ENCODE measurements at places on chromosomes 6 and 20. TPM values are rescaled to one million over a fixed set of nuclear protein-coding genes. Genes with fewer than 3 reads are reported as not detected.
A peak's percentile ranks its signal among the peaks of the same experiment; 100 is the strongest.

GRCh38 chr20:8524101-8525016, 392.3 kb downstream of the PLCB1 start:
- no peak for DNase-seq

- no peak for DNase-seq
Observed at GRCh38 chr6:47897247-47897646, 115.4 kb downstream of the OPN5 start.

GRCh38 chr6:134098276-134098675, 45.9 kb upstream of the SLC2A12 start:
- no peak for DNase-seq

DNA sequence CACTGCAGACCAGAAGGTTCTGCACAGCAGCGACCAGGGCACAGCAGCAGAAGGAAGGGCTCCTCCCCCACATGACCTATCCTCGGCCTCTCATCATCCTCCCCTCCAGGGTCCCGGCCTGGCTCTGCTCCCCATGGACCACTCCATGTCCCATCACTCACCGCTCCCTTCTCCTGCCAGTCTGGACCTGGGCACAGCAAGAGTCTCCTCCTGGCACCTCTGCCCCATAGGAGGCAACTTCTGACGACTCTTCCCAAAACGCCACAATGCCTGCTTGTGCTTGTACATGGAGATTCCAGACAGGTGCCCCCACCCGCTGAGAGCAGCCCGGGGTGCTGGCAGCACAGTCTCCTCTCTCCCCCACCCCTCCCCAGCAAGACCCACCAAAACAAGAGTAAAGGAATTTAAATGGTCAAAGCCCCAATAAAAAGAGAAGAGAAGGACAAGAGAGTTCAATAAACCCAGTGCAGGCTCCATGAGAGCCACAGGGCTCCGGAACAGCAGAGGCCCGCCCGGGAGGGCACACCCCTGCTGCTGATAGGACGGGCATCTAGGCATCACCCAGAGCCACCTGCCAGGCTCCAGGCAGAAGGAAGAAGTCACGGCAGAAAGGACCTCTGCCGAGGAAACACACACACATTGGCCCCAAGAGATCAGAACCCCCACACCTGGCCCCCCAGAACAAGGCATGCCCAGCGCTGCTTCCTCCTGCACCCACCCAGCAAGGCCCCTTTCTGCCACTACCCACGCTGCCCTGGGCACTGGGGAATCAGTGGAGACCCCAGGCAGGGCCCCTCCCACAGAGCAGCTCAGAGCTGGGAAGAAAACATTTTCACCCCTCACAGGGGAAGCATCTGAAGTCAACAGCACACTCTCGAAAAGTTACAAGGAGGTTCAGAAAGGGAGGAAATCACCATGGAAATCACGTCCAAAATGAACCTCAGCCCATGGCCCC, 15.2 kb downstream of the TAF4 start:
- DNase-seq, result peak; percentile 71

GRCh38 chr6:75281653-75282052, 2.9 kb downstream of the TMEM30A start:
- DNase-seq, result no peak

GRCh38 chr6:100946021-100946540, 65.0 kb upstream of the ASCC3 start:
- no peak for DNase-seq

GRCh38 chr20:56469077-56469449, 636 bp downstream of the RTF2 start:
- no peak for DNase-seq

GRCh38 chr6:37477656-37478435, 21.8 kb downstream of the CCDC167 start:
- no peak for DNase-seq

DNA sequence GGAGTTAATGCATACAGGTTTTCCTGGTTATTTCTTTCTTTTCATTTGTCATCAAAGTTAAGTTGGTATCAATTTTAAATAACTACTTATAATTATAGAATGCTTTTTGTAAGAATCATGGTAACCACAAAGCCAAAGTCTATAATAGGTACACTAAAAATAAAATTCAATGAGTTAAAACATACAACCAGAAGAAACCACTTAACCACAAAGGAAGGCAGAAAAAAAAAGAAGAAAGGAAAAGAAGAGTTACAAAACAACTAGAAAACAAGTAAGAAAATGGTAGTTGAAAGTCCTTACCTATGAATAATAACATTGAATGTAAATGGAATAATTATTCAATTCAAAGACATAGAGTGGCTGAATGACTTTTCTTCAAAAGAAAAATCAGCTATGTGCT, 45.6 kb downstream of the THBS2 start:
- no peak for DNase-seq

GRCh38 chr6:169800668-169801395, 49.4 kb downstream of the ERMARD start:
- DNase-seq, result no peak

The ESR1 gene
- total RNA-seq, result not detected

The PGK2 gene
- total RNA-seq, result not detected

The VNN1 gene
- not detected for total RNA-seq

The IL20RA gene
- 0.22 TPM for total RNA-seq

The RIMS1 gene
- total RNA-seq, result 5.7 TPM

Data from chondrocyte (in vitro differentiated cells).